Stimulated activated CD4-positive, alpha-beta T cell treated with anti-CD3 and anti-CD28 coated beads, Interleukin-1b, Interleukin-23, amount 100 ng/mL, for 1 hour (primary cell): ENCODE measurements at places on chromosomes 6 and 20.

DNA sequence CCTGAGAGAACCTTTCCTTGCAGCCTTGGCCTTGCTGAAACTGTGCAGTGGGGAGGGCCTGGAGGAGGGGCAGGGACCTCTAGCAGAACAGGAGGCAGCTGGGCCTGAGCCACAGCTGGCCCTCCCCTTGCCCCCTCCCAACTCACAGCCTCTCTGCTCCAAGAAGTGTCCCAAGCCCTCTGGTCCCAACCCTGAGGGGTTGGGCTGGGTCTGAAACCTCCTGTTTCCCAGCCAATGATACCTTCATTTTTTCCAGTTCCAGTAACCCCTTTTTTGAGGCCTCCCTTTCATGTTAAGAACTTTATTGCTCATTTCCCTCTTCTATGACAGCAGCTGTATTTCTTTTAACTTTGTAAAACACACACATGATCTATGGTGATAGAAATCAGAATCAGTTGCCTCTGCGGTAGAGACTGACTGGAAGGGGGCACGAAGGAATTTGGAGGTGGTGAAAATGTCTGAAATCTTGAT is 17.9 kb upstream of the ARMC12 start:
- DNase-seq = no peak

GRCh38 chr6:6915219-6915618 is 192.5 kb upstream of the RREB1 start:
- DNase-seq = no peak

- no peak for DNase-seq
Observed at GRCh38 chr6:150919938-150920337, 54.4 kb downstream of the MTHFD1L start.

DNA sequence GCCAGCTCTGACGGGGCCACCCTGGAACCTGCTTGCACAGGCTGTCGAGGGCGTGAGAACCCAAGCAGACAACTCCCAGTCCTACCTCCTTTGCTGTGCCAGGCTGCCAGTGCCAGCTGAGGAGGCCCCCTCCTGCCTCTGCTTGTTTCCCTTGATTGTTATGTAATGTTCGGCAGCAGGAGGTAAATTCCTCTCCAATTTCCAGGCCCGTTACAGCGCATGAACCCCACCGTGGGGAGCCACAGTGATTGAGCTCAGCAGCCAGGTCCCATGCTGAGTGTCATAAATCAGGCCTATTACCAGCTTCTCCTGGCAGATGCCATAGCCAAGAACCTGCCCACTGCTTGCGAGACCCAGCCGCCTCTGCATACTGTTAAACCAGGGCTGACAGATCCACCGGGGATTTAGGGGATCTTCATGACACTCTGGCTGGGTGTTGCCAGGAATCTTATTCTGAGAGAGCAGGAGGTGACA is 320.5 kb downstream of the DHX35 start:
- DNase-seq = no peak

GRCh38 chr20:59647271-59647670 is 42.9 kb downstream of the PHACTR3 start:
- DNase-seq = no peak

GRCh38 chr6:135090819-135091218 is 36.2 kb upstream of the HBS1L start:
- no peak for DNase-seq

DNA sequence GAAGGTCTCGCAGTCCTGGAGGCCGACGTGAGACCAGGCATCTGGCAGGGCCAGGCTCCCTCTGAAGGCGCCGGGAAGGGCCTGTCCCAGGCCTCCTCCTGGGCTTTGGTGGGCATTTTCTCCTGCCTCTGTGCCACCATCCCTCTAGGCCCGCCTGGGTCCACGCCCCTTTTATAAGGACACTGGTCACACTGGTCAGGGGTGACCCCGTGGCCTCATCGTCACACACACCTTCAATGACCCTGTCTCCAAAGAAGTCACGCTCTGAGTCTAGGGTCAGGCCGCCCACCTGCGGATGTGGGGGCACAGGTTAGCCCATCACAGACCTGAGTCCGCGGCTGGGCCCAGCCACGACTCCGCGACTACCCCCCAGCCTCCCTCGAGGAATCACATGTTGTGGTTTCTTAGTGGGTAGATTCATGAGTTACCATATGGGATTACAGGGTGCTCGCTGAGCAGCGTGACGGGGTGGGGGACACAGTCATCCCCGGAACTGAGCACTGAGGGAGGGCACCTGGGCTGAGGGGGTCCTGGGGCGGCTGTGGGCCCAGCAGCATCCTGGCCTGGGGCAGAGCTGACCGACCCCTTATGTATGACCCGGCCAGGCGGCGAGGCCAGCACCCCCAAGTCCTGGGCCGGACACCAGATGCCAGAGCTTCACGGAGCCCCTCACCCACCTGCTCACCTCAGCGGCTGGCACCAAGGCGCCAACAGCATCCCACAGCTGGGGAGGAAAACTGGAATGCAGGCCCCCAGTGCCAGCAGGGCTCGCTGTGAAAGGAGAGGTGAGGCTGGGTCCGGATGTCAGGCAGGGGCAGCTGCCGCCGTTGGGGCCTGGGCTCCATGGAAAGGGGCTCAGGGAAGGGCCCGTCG is 115.9 kb downstream of the DLL1 start:
- DNase-seq = no peak

DNA sequence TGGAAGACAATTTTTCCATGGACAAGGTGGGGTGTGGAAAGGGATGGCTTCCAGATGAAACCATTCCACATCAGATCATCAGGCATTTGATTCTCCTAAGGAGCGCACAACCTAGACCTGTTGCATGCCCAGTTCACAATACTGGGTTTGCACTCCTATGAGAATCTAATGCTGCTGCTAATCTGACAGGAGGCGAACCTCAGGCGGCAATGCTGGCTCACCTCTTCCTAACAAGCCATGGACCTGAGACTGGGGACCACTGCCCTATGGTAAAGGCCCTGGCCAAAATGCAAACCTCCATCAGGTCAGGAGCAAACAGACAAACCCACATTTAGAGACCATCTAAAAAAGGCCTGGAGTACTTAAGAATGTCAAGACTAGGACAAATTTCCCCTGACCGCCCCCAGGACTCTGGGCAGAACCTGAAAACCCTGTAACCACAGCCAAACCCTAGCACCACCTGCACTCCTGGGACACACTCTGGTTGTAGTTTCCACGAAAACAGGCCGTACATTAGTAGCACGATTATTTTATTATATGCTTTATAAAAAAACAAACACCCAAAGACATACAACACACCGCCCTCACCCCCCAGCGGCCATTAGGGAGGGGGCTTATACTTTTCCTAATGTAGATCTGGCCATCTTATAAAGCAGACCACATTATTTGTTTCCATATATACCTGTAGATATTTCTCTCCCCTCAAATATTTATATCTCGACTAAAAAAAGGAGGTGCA is 27.3 kb downstream of the SNX5 start:
- DNase-seq = no peak

DNA sequence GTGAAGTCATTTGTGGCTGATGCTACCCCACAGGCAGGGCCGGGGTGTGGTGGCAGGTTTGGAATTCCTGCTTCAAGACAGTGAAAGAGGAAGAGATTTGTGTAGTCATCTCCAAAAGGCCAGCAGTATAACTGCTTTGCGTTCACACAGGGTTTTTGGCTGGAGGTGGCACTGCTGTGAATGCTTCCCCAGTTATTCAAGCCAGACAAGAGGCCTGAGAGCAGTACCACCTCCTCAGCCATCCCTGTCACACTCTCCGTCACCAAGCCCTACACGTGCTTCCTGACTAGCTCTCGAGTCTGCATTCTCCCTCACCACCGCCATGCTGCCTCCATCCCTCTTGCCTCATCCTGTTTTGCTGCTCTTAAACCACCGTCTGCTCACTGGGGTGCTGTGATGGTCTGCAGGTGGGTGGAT is 23.9 kb downstream of the ARMC2 start:
- no peak for DNase-seq

DNA sequence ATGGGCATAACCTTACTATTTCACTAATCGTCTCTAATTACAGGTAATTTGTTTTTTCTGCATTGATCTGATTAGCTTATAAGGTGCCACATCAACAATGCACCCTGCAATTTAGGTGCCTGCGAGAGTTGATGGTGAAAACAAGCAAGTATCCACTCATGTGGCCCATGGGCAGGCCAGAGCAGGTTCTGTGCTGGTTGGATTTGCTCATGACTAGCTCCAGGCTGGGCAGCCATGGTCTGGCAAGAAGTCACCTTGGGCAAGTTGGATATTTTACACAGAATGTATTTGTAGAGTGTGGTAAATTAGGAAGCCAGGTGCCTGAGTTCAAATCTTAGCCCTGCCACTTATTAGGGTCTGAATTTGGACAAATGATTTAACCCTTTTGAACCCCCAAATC is 25.3 kb downstream of the RAB44 start:
- DNase-seq = no peak

GRCh38 chr6:120918137-120918536 is 416.1 kb downstream of the TBC1D32 start:
- no peak for DNase-seq

DNA sequence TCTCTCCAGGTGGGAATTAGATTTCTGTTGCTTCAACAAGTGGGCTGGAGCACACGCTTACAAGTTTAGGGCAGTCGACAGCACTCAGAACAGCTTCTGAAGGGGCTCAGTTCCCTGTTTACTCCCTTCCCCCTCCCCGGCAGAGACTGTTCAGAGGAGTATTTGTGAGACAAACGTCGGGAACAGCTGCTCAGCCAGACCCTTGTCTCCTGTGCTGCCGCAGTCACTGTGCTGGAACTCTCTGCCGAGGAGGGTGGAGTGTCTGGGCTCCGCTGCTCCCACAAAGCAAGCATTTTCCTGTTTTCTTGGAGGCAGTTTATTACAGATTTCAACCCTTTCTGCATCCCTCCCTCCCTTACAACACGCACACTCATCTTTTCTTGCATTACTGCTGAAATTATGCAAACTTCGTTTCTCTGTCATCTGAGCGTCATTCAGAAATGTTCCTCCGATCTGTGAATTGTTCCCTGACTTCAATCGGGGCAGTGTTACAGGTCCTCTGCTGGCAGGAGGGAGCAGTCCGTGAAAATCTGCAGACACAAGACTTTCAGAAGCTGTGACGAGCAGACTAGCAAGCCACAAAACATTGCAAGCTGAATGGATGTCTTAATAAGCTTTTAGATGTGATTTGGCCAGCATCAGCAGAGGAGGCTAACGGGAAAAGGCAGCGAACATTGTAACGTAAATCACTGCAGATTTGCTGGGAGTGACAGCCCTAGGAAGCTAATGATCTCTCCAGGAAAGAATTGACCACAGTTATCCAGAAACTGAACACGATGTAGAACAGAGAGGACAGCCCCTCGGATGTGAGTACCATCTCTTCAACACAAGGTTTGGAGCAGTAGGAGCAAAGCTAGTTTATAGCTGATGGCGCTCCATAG is 76.2 kb downstream of the LYRM2 start:
- DNase-seq = no peak

GRCh38 chr6:1910621-1911407 is 301.1 kb downstream of the FOXC1 start:
- DNase-seq = no peak

GRCh38 chr6:37691904-37692806 is 5.5 kb downstream of the MDGA1 start:
- DNase-seq = peak; percentile 76

DNA sequence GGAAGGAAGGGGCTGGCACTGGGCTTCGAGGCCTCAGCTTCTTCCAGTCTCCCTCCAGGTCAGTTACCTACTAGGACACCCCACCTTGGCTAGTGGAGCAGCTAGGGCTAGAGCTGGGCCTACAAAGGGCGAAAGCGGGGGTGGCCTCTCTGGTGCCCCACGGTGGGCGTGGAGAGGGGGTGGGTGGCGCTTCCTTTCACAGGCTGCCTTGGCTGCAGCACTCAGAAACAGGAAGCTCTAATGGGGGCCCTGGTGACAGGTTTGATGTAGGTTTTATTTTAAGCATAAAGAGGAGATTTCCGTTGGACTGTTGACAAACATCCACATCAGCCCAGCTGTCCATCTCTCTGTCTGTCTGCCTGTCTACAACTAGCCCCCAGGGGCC is 13.4 kb downstream of the FAM110A start:
- DNase-seq = no peak

- no peak for DNase-seq
Observed at GRCh38 chr6:158143700-158144099, 24.4 kb downstream of the SERAC1 start.

- no peak for DNase-seq
Observed at GRCh38 chr6:89173634-89174033, 27.8 kb downstream of the PM20D2 start.

DNA sequence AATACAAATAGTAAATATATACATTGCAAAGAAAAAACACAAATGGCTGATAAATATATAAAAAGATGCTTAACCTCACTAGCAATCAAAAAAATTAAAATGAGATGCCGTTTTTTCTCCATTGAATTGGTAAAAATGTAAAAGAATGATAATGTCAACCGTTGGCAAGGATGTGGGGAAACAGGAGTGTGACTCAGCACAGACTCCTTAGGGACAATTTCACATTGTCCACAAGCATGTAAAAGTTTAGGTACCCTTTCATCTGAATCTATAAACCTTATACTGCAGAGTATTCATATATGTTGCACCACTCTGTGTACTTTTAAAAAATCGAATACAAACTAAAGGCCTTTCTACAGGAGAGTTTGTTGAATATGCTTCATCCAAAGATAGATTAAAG is 143.1 kb upstream of the RREB1 start:
- DNase-seq = no peak

- no peak for DNase-seq
Observed at GRCh38 chr20:64010711-64011237, 25.2 kb upstream of the C20orf204 start.

DNA sequence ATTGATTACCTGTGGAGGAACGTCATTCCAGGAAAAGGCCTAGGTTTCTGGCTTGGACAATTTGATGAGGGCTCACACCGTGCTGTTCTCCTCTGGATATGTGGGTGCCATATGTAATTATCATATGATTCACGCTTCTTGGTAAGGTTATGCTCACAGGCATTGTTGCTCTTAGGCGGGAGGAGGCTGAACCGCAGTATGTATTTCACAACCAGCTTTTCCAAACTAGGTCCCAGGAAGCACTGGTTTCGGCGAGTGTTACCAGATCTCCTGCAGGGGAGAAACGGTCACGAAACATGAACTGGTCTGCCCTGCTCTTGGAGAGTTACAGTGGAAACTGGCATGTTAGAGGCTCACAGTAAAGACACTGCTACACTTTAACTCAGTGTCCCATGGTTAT is 793 bp upstream of the FAM50B start:
- DNase-seq = no peak

DNA sequence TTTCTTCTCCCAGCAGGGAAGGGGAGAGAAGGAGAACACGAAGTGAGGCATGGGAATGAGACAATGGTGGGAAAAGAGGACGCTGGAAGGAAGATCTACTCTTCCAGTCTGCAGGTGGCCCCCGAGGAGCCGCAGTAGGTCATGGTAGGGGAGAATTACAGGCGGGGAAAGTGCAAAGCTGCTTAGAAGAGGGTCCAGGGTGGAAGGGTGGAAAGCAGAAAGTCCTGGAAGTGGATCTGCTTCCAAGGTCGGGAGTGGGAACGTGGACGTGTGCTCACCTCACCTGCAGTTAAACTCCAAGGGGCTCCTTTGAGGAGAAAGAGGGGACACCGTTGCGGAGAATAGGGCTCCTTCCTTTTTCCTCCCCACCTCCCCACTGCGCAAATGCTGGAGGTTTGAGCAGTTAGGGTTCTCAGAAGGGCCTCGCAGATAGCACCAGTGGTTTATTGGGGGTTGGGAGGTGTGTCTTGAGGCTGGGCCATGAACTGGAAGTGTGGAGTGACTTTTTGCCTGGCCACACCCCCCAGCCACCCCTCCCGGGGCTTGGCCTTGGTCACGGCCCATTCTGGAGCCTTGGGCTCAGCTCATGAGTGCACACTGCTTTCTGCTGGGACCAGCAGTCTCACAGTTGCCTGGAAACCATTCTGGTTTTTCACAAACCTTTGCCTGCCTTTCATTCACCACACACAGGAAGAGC is 100.4 kb upstream of the MLN start:
- DNase-seq = peak; percentile 20

- DNase-seq = no peak
Observed at GRCh38 chr6:45076217-45076930, 251.8 kb upstream of the RUNX2 start.
